Thyroid gland (tissue), 4 donors: ENCODE measurements at places on chromosomes 7 and 10. TPM values are rescaled to one million over a fixed set of nuclear protein-coding genes. Genes with fewer than 3 reads are reported as not detected.

DNA sequence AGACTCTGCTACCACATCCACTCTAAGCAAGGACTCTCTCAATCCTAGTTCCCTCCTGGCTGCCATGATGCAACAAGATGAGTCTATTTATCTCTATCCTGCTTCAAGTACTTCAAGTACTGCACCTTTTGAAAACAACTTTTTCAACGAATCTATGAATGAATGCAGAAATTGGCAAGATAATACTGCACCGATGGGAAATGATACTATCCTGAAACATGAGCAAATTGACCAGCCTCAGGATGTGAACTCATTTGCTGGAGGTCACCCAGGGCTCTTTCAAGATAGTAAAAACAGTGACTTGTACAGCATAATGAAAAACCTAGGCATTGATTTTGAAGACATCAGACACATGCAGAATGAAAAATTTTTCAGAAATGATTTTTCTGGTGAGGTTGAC lies 40.7 kb downstream of the AHR start:
- no peaks in the 10 kb centered on the region for H3K27me3 ChIP-seq
- no peak overlapping the region for H3K27ac ChIP-seq
- no peaks in the 10 kb centered on the region for H3K4me1 ChIP-seq
- no peak overlapping the region for H3K4me3 ChIP-seq

GRCh38 chr10:119658274-119658673 lies 7.1 kb downstream of the BAG3 start:
- no peaks in the 10 kb centered on the region for H3K36me3 ChIP-seq
- H3K27me3 ChIP-seq: no peaks in the 10 kb centered on the region
- peak; percentile 94 for DNase-seq
- H3K4me3 ChIP-seq: no peak overlapping the region

Gene NPSR1
- not detected for total RNA-seq

Gene PLAC9
- 65.6 TPM for total RNA-seq

GRCh38 chr10:131149586-131149985 lies 161.9 kb downstream of the TCERG1L start:
- H3K27ac ChIP-seq: peak overlapping the region; percentile 73
- H3K4me3 ChIP-seq: no peak overlapping the region

DNA sequence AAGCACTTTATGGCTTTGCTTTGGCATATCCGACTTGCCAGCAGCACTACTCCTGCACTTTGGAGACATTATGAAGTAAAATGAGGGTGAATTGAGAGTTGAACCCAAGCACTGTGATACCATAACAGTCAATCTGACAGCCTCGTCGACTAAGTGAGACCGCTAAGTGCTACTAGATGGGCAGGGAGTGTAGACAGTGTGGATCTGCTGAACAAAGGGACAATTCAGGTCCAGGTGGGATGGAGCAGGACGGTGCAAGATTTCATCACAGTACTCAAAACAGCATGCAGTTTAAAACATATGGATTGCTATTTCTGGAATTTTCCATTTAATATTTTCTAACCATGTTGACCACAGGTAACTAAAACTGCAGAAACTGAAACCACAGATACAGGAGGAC lies 20.8 kb upstream of the PRTFDC1 start:
- no peaks in the 10 kb centered on the region for H3K27me3 ChIP-seq
- no peak for DNase-seq
- no peaks in the 10 kb centered on the region for H3K36me3 ChIP-seq
- H3K27ac ChIP-seq: no peak overlapping the region
- no peak overlapping the region for H3K4me3 ChIP-seq

DNA sequence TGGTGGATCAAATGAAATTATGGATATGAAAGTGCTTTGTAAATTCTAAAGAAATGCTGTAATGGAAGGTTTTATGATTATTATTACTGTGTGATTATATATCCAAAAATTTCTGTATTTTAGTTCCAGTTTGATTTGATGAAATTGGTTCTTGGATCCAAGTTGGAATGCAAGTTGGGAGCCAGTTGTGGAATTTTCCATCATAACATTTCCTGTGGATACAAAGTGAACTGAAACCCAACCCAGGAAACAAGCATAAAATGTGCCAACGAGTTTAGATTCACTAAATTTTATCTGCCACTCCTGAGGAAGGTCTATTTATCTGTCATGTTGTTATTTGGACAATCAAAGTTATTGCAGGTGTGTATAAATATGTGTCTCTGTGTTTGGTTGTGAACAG lies 131.4 kb upstream of the MDFIC start:
- no peaks in the 10 kb centered on the region for H3K27me3 ChIP-seq
- no peaks in the 10 kb centered on the region for H3K4me1 ChIP-seq

DNA sequence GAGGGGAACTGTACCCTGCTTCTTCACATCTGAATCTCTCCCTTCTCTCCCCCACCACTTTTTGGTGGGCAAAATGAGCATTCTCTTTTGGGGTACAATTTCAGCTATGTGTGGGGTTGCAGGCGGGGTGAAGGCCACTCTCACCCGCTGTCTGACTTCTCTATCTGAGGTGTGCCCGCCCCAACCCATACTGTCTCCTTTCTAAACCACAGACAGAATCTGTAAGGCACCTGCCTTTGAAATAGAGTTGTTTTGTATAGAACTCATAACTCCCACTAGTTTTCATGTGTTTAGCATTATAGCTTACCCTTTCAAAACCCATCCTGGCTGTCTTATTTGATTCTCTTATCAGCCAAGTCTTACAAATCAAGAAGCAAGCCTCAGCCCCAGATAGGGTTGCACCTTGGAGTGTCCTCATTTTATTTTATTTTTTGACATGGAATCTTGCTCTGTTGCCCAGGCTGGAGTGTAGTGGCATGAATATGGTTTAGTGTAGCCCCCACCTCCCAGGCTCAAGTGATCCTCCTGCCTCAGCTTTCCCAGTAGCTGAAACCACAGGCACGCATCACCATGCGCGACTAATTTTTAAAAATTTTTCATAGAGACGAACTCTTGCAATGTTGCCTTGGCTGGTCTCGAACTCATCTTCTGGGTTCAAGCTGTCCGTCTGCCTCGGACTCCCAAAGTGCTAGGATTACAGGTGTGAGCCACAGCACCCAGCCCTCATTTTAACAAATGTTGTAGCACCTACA lies 11.9 kb downstream of the TSPAN14 start:
- peak overlapping the region; percentile 99 for H3K27ac ChIP-seq
- H3K36me3 ChIP-seq: no peaks in the 10 kb centered on the region
- no peaks in the 10 kb centered on the region for H3K27me3 ChIP-seq
- DNase-seq: peak; percentile 22
- H3K4me1 ChIP-seq: peaks cover 100% of the 10 kb centered on the region
- no peak overlapping the region for H3K4me3 ChIP-seq

DNA sequence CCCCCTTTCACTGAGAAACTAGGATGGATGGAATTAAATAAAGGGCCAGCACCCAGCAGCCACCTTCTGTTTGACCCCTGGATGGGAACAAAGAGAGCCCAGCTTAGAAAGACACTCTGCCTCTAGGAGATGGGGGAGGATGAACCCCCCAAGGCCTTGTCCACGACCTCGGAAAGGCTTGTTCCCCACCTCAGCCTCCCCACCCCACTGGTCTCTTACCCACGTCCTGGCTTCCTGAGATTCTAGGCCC lies 9.7 kb downstream of the ITPRIP start:
- no peaks in the 10 kb centered on the region for H3K36me3 ChIP-seq
- peaks cover 100% of the 10 kb centered on the region for H3K4me1 ChIP-seq
- no peak for DNase-seq

GRCh38 chr10:82515256-82515655 lies 640.3 kb downstream of the NRG3 start:
- no peak for DNase-seq
- H3K36me3 ChIP-seq: no peaks in the 10 kb centered on the region
- H3K4me3 ChIP-seq: no peak overlapping the region
- no peaks in the 10 kb centered on the region for H3K4me1 ChIP-seq
- no peak overlapping the region for H3K27ac ChIP-seq

DNA sequence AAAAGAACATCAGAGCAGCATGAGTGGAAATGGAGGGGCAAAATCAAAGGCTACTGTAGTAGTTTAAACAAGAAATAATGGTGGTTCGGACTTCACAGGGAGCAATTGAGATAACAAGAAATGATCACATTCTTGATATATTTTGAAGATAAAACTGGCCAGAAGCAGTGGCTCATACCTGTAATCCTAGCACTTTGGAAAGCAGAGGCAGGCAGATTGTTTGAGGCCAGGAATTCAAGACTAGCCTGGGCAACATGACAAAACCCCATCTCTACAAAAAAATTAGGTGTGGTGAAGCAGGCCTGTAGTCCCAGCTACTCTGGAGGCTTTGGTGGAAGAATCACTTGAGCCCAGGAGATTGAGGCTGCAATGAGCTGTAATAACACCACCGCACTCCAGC lies 22.9 kb downstream of the EEF1AKMT2 start:
- no peaks in the 10 kb centered on the region for H3K36me3 ChIP-seq
- no peak overlapping the region for H3K27ac ChIP-seq
- DNase-seq: no peak
- no peak overlapping the region for H3K4me3 ChIP-seq
- H3K27me3 ChIP-seq: no peaks in the 10 kb centered on the region

DNA sequence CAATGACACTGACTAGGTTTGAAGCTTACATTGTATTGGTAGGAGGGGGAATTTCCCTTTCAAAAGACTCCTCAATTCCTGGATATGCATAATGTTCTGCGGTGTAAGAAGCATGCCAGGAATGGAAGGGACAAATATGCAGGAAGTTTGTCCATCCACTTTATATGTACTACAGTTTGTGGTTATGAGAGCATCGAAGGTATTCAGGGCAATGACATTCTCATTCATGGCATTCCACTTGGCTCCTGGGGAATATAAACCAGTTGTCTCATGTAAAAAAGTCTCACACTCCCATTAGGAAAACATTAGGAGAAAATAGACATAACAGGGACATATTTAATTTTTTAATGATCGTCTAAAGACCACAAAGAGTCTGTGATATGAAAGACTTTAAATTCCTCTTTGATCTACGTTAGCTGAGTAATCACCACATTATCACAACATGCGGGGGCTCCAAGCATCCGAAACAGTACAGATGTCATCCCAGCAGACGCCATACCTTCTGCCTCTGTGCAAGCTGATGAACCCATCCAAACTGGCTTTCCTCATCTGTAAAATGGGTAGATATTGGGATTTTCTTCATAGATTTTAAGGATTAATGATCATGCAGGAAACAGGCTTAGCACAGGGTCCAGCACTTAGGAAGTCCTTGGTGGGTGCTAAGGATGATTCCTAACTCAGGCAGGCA lies 675.3 kb downstream of the INHBA start:
- no peak overlapping the region for H3K4me3 ChIP-seq
- no peaks in the 10 kb centered on the region for H3K4me1 ChIP-seq
- H3K27me3 ChIP-seq: no peaks in the 10 kb centered on the region
- DNase-seq: no peak
- H3K27ac ChIP-seq: no peak overlapping the region

- DNase-seq: peak; percentile 72
- peak overlapping the region; percentile 79 for H3K27ac ChIP-seq
- no peaks in the 10 kb centered on the region for H3K27me3 ChIP-seq
- H3K4me3 ChIP-seq: no peak overlapping the region
Measured at GRCh38 chr10:121409466-121410104, 188.7 kb downstream of the FGFR2 start.

- no peaks in the 10 kb centered on the region for H3K4me1 ChIP-seq
- H3K27ac ChIP-seq: no peak overlapping the region
- no peak overlapping the region for H3K4me3 ChIP-seq
- no peaks in the 10 kb centered on the region for H3K36me3 ChIP-seq
Measured at GRCh38 chr7:158445421-158446175, 142.0 kb downstream of the PTPRN2 start.

- H3K27ac ChIP-seq: no peak overlapping the region
- H3K4me1 ChIP-seq: no peaks in the 10 kb centered on the region
- no peak for DNase-seq
- no peaks in the 10 kb centered on the region for H3K27me3 ChIP-seq
- H3K4me3 ChIP-seq: no peak overlapping the region
Measured at GRCh38 chr7:92221766-92222165, 23.9 kb downstream of the KRIT1 start.

Gene KLF14
- total RNA-seq: not detected

GRCh38 chr7:27182861-27183681 lies 2.0 kb downstream of the HOXA11 start:
- H3K4me1 ChIP-seq: peaks cover 33% of the 10 kb centered on the region
- H3K4me3 ChIP-seq: no peak overlapping the region
- no peaks in the 10 kb centered on the region for H3K36me3 ChIP-seq

DNA sequence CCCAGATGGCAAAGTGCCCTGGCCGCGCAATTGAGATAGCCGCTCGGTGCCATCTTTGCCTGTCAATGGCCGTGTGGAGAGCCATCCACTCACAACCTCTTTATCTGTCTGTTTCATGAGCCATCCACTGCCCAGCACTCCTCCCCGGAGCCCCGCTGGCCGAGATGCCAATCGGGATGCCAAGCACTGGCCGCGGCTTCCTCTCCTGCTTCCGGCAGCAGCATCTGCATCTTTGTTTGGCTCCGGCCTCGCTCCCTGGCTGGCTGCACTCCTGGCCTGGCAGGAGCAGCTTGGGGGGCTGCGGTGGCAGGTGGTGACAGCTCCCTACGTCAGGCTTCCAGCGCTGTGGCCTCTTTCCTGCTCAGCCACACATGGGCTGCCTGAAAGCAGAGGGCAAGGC lies 231.7 kb downstream of the USP6NL start:
- no peaks in the 10 kb centered on the region for H3K36me3 ChIP-seq
- no peak overlapping the region for H3K27ac ChIP-seq
- H3K4me1 ChIP-seq: no peaks in the 10 kb centered on the region
- no peaks in the 10 kb centered on the region for H3K27me3 ChIP-seq
- H3K4me3 ChIP-seq: no peak overlapping the region
- DNase-seq: no peak

- no peaks in the 10 kb centered on the region for H3K27me3 ChIP-seq
- H3K36me3 ChIP-seq: no peaks in the 10 kb centered on the region
- DNase-seq: peak; percentile 86
- no peak overlapping the region for H3K4me3 ChIP-seq
- peak overlapping the region; percentile 71 for H3K27ac ChIP-seq
Measured at GRCh38 chr7:46145412-46145811, 224.3 kb upstream of the IGFBP3 start.

DNA sequence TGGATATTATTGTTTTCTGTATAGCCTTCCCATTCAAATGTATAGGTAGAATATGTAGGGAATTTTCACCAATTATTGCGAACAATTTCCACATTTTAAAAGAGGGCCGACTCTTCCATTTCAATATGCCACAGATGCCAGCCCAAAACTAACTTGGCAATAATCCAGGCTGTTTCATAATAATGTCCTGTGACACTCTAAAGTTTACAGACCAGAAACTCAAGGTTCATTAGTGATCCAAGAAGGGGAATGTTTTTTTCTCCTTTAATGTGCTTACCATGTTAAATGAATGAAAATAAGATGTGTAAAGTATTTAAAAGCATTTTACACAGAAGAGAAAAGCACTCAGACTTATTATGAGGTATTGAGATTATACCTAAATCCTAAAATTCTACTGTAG lies 63.0 kb upstream of the FAM3C start:
- H3K4me1 ChIP-seq: peaks cover 5% of the 10 kb centered on the region
- H3K27ac ChIP-seq: no peak overlapping the region
- no peak overlapping the region for H3K4me3 ChIP-seq
- H3K27me3 ChIP-seq: no peaks in the 10 kb centered on the region
- peak; percentile 28 for DNase-seq

GRCh38 chr10:16904049-16904448 lies 86.8 kb upstream of the RSU1 start:
- H3K36me3 ChIP-seq: no peaks in the 10 kb centered on the region
- DNase-seq: no peak
- H3K4me1 ChIP-seq: no peaks in the 10 kb centered on the region
